ENCODE measurements at places on chromosomes 1 and 21. TPM values are rescaled to one million over a fixed set of nuclear protein-coding genes. Genes with fewer than 3 reads are reported as not detected.

DNA sequence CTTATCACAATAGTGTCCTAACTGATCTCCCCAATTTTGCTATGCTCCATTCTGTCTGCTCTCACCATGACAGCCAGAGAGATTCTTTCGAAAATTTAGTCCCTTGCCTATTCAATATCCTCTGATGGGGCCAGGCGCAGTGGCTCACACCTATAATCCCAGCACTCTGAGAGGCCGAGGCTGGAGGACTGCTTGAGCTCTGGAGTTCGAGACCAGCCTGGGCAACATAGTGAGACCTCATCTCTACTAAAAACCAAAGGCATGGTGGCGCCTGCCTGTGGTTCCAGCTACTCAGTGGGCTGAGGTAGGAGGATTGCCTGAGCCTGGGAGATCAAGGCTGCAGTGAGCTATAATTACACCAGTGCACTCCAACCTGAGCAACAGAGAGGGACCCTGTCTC is 16.1 kb upstream of the PDZK1IP1 start:
- no peak for DNase-seq

GRCh38 chr1:35345439-35345981 is 77.0 kb downstream of the ZMYM4 start:
- DNase-seq = no peak

- DNase-seq = peak; percentile 66
These were observed 8.9 kb upstream of the LHX8 start for GRCh38 chr1:75125161-75125726.

GRCh38 chr1:214427871-214428277 is 123.5 kb downstream of the PTPN14 start:
- DNase-seq = peak; percentile 28

Gene MPZ
- 3.1 TPM for total RNA-seq

DNA sequence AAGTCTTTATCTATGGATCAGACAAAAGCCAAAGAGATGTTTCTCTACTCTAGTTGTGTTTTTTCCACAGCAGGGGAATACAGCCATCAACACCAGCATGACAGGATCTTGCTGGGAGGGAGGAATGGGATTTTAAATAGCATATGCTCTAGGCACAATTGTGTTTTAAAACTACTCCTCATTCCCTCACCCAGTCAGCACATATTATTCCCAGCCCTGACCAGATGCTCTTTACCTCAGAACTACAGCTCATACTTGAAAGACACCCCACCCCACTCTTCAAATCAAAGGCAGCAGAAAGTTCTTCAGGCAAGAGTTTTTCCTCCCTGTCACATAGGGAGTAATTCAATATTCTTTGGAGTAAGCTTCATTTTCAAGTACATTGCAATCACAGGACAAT is 46.2 kb upstream of the TBX15 start:
- no peak for DNase-seq

All from upper lobe of left lung (tissue), 6 donors.